ENCODE measurements at places on chromosomes 2 and 18.

- no peak for DNase-seq
Observed at GRCh38 chr18:78273876-78274275, 705.7 kb upstream of the SALL3 start.

DNA sequence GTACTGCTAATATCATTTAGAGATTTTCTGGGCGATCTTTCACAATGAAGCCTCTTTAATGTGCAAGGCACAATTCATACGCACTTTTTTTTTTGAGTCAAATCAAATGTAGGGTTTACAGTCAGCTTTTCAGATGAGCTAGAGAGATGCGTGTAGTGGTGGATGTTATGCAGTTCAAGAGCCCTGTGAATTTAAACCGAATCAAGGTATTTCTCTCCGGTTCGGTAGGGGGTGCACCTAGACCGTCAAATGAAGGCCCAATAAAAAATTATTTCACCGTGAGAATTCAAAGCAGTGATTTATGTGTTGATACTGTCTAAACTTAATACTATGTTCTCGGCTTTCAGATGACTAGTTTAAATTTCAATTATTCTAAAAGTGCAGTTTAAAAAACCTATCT, 1.1 kb downstream of the PTH2R start:
- DNase-seq: no peak

DNA sequence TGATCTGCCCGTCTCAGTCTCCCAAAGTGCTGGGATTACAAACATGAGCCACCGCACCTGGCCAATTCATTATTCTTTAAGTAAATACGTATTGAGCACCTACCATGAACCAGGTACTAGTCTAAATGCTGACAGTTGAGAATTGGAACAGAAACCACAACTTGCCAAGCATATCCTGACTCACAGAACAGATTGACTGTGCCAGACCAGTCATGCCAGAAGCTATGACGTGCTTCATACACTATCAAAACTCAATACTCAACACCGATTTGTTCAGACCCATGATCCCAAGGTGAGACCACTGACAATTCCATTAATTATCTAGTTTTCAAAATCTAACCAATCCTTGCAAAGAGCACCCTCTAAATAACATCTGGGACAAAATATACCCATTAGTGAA, 148.6 kb downstream of the B3GNT2 start:
- DNase-seq: no peak

- no peak for DNase-seq
Observed at GRCh38 chr18:48801728-48802542, 148.8 kb downstream of the SMAD7 start.

- no peak for DNase-seq
Observed at GRCh38 chr2:86249579-86250391, 50.5 kb downstream of the MRPL35 start.

DNA sequence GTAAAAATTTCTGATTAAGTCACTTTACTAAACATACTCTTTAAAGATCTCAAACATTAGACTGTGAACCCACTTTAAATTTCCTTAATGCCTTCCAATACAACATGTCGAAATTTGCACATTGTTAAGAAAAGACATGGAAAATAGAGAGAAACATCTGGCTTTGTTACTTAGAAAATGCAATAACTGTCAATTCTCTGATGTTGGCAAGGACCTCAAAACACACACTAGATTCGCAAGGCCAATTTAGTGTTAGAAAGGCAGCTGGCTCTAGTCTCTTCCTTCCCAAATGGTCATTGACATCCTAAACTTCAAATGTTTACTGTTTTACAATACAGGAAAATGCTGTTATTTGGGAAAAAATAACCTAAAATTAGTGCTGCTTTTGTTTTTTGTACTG, 110.6 kb downstream of the UPP2 start:
- no peak for DNase-seq

DNA sequence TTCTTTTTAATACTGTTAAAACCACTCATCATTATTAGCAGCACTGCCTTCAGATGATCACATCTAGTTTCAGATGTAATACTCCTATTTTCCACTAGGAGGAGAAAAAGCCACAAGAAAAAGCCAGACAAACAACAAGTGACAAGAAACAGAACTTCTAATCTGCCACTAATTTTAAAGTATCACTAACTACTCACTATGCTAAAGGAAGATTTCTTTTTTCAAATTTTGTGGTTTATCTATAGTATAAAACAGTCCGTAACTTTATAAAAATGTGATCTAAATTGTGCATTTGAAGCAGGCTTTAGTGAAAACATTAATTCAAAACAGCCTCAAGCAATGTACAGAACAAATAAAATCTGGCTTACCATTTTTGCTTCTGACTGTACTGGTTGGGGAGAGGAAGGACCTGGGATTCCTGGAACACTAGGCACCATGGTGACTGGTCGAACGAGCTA, 56.8 kb downstream of the ATF2 start:
- no peak for DNase-seq

DNA sequence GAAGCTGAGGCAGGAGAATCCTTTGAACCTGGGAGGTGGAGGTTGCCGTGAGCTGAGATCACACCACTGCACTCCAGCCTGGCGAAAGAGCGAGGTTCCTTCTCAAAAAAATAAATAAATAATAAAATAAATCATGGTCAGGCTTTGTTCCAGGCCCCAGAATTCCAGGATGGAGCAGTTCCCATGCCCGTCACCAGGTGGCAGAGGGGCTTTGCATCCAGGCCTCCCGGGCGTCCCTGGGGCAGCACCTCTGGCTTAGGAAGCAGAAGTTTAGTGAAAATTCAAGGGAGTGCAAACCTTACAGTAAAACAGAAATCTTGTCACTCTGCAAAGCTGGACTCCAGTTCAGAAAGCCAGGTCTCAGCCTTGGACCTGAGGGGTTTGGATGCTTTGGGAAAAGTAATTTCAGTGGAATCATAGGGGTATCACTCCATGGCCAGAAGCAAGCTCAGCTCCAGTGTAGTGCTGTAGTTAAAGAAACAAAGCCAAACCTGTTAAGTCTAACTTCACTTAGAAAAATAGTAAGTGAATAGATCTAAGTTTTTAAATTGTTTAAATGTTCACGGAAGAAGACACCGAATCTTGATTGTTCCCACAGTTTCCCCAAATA, 512.7 kb downstream of the CMPK2 start:
- DNase-seq: peak; percentile 26

GRCh38 chr2:205865905-205866441, 183.7 kb downstream of the NRP2 start:
- DNase-seq: no peak

DNA sequence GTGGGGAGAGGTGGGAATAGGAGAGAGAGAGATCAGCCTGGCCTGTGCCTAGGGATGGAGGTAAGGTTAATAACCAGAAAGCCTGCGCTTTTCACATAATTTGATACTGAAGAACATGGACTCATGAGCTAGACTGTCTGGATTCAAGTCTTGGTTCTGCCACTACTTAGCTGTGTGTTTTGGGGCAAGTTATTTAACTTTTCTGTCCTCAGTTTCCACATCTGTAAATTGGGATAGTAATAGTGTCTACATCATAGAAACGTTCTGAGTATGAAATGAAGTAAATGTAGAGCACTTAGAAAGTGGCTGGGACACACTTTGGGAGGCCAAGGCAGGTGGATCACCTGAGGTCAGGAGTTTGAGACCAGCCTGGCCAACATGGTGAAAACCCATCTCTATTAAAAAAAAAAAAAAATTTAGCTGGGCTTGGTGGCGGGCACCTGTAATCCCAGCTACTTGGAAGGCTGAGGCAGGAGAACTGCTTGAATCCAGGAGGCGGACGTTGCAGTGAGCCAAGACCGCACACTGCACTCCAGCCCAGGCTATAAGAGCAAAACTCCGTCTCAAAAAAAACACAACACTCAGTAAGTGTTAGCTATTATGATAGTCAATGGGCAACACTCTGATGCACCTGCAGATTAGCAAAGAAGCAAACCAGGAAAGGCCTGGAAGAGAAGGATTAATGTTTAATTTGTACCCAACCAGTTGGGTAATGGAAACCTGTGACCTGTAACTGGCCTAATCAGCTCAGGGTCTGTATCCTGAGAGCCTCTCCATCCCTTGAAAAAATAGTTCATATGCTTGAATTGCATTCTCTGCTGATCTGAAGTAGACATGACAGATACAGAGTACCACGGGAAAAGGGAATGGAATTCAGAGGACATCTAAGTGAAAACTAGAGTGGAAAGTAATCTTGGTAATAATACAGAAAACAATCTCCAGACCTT, 6.8 kb downstream of the GALM start:
- DNase-seq: no peak

- no peak for DNase-seq
Observed at GRCh38 chr2:164667566-164667965, 46.3 kb upstream of the GRB14 start.

DNA sequence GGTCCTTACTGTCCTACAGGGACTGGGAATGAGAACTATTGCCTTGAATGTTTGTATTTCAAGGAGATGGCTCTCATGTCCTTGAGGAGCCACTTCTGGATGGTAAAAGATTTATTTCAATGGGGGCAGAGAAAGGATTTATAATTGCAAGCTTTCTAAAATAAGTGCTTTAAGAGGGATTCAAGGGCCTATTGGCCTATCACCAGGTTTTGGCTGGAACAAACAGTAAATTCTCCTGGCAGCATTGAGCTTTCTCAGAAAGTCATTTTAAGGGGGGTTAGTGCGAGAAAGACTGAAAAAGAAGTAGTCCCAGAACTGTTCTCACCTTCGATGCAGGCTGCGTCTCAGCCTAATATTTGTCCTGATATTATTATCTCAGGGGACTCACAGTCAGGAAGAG, 29.8 kb downstream of the DPP10 start:
- no peak for DNase-seq

DNA sequence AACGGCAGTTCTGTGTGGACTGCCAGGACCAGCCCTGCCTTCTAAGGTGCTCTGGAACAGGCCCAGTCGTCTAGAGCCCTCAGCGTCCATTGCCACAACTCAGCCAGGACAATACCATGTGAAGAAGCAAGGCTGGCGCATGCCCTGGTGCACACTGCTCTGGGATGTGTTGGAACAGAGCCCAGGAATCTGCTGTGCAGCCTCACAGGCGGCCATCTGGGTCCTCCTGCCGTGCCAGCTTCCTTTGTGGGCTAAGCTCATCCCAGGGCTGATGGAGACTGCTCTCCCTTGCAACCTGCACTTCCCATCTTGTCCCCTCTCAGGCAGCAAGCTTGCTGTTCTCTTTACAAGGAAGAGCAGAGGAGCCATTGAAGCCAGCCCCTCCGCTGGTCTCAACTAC, 246.4 kb upstream of the PXDN start:
- DNase-seq: peak; percentile 82

DNA sequence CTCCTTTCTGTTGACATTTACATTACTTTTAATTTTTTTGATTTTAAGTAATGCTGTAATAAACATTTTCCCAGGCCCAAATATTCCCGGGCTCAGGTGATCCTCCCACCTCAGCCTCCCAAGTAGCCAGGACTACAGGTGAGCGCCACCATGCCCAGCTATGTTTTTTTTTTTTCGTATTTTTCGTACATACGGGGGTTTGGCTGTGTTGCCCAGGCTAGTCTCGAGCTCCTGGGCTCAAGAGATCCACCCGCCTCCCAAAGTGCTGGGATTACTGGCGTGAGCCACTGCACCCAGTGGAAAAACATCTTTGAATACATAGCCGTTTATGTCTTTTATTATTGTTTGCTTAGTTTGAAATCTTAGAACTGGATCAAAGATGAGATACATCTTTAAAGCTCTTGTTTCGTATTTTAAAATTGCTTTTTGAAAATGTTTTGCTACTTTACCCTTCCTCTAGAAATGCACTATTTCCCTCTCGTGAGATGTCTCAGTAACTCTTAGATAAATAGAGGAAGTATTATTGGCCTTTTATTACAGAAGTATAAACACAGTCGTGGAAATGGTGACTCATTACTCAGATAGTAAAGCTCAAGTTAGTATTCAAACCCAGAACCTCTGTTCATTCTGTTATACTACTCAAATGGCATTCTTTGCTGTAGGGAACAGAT, 2.4 kb downstream of the SMCHD1 start:
- DNase-seq: no peak

- DNase-seq: no peak
Observed at GRCh38 chr2:8234253-8234652, 447.6 kb upstream of the ID2 start.

DNA sequence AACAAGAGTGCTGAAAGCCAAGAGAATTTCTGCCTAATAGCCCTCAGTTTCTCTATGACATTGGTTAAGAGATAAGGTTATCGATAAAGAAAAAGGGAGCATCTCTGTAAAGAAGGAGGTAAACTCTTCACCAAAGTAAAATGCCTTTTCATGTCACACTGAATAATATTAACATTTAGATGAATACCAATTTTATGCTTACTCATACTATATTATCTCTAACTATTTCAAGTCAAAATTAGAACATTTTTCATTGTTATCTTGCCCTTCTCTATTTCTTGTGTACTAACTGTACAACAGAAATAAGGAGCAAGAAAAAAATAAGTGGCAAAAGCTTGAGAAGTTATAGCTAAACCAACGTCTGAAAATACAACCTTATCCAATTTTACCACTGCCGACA, 127.5 kb downstream of the EXOC6B start:
- no peak for DNase-seq

DNA sequence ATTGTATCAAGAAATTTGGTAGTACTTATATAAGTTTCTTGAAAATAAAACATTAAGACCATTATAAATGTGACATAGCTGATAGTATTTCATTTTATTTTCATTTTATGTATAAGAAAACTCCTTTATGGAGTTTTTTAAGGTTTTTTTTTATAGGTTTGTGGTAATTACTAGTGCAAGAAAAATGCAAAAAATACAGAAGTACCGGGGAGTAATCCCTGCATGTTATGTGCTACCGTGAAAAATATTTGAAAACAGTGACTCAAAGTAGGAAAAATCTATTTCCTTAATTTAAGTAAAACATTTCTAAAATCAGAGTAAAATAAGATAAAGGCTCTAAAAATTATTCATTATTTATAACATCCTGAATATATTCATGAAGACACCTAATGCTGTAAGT, 21.6 kb downstream of the ZSWIM2 start:
- DNase-seq: no peak

GRCh38 chr2:163731735-163732134, 4.1 kb downstream of the FIGN start:
- no peak for DNase-seq

DNA sequence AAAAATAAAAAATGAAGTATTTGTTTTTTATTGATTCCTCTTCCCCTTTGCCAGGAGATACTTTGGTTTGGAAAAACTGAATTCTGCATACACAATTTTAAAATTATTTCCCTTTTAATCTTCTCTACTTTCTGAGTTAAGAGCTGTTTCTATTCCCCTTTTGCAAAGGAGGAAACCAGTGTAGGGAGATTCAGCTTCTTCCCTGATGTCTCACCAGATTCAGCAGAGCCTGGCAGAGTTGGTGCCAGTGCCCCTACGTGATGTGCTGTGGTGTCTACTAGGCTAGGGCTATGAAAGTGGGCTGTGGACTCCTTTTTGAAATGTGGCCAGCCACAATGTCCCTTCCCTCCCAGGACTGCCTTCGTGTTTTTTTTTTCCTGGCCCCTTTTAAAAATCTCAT, 2.4 kb downstream of the RPE start:
- no peak for DNase-seq

All from mucosa of gallbladder (tissue), 1 donor.